ENCODE measurements at places on chromosomes 3 and 15.

DNA sequence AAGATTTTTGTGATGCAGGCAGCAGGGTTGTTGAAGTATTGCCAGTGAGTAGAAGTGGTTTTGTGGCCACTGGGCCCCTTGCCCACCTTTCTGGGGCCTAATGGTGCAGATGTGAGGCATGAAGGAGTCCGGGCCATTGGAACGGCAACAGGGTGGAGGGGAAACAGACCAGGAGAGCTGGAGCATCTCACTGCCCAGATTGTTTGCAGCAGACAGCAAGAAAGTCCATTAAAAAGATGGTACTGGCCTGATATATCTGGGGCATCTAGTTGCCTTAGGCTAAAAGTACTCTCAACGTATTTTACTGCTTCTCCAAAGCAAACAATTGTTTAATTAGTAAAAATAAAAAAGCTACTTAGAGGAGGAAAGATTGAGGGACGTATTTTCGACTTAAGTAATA lies 298.4 kb downstream of the SATB1 start:
- no peak for DNase-seq

GRCh38 chr3:120796976-120797375 lies 54.4 kb downstream of the GTF2E1 start:
- DNase-seq: no peak

GRCh38 chr3:39181408-39182335 lies 10.7 kb downstream of the XIRP1 start:
- DNase-seq: no peak

GRCh38 chr3:59685432-59685831 lies 635.6 kb upstream of the CFAP20DC start:
- no peak for DNase-seq

- no peak for DNase-seq
These were observed 16.7 kb downstream of the CACNA2D3 start for GRCh38 chr3:54138937-54139547.

- DNase-seq: no peak
These were observed 48.2 kb upstream of the SLC9A9 start for GRCh38 chr3:143896486-143896885.

DNA sequence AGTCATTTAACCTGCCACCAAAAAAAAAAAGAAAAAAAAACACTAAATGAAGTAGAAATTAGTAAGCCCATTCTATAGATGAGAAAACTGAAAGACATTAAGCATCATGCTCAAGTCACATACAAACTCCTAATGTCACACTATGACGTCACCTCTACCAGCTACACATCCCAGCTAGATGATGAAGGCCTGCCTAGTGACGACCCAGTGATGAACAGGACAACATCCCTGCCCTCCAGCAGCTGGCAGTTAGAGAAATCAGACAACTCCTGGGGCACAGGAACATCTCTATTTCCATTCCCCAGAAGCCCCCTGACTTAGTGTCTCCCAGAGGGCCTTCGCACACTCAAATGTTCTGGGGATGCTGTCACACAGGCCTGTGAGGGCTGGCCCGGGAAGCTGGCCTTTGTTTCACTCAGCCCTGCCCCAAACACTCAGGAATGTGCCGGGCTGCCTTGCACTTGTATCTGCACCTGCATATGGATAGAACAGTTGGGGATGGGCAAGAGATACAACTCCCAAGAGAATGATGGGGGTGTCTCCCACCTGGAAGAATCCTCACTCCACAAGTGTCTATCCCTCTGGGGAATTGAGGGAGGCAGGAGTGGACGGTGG lies 7.0 kb upstream of the HAPLN3 start:
- DNase-seq: no peak

- no peak for DNase-seq
These were observed 79.1 kb downstream of the SLC49A4 start for GRCh38 chr3:122873741-122874515.

DNA sequence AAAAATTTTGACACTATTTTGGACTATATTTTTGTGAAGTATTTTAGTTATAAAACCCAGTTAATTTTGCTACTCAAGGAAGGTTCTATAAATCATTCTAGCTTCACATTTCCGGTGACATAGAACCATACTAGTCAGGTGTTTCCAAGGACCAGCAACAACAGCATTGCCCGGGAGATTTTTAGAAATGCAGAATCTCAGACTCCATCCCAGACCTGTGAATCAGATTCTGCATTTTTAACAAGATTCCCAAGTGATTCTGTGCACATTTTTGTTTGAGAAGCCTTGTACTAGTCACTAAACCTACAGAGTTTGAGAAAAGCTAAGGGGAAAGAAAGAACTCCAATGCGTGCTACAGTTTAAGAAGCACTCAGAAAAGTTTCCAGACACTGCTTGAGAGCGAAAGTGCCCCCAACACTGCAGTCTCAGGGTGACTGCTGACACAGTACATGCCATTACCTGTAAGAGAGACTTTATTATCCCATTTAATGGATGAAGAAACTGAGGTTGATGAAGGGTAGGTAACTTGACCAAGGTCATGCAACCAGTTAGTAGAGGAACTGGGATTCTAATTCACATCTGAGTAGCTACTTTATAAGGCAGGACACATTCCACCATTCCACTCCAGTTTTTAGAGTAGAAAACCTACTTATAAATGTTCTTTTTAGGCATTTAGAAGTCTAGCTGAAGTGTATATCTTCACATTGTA lies 49.7 kb upstream of the USP3 start:
- no peak for DNase-seq

DNA sequence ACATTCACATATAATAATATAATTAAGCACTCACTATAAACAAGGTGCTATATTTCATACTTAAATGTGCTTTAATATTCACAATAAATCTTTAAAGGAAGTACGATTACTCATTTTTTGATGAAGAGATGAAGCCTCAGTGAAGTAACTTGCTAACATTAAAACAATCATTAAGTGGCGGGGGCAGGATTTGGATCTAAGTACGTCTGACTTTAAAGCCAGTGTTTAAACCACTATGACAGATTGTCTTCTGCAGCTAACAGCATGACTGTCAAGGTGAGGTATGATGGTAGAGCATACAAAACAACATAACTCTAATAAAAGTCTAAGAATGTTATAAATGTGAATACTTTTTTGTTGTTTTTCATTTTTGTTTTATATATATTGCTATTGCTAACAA lies 862.1 kb downstream of the ROBO1 start:
- DNase-seq: no peak

DNA sequence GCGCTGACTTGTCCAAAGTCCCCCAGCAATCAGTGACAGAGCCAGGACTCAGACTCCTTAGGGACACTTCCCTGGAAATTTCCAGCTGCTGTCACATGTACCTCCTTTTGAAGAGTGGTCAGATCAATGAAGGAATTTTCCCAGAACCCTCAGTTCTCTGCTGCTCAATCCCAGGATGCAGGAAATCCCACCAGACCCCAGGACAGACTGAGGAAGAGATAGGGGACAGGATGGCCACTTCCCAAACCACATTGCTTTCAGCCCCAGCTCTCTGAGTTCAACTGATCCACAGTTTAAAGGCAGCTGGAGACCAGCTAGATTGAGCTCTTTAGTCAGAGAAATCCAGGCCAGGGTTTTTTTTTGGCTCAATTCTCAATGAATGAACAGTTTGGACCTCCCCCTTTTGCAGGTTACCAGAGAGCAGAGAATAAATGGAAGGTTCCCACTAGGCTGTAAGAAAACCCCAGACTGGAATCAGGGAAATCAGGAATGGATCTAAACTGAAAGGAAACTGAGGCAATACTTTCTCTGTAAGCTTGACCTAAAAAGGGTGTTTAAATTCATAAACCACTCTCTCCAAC lies 1.5 kb downstream of the CYP1A1 start:
- peak; percentile 86 for DNase-seq

DNA sequence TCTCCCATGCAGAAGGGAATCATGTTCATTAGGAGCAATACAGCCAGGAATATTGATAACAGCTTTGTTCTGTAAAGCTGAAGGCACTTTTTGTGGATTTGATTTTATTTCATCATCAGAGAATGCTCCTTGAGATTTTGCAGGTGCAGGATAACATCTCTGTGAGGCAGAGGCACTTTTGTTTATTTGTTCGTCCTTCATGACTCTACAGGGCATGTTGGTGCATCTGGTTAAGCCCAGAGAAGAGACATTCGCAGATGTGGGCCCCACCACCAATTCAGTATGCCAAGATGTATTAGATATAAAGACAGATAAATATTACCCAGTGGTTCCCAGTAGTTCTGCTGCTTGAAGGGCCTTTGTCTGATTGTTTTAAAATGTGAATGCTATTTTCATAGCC lies 368.1 kb upstream of the SEMA6D start:
- no peak for DNase-seq

GRCh38 chr3:137771401-137772213 lies 7.5 kb downstream of the SOX14 start:
- peak; percentile 29 for DNase-seq

- DNase-seq: no peak
These were observed 98.7 kb downstream of the KCNMB2 start for GRCh38 chr3:178634975-178635374.

DNA sequence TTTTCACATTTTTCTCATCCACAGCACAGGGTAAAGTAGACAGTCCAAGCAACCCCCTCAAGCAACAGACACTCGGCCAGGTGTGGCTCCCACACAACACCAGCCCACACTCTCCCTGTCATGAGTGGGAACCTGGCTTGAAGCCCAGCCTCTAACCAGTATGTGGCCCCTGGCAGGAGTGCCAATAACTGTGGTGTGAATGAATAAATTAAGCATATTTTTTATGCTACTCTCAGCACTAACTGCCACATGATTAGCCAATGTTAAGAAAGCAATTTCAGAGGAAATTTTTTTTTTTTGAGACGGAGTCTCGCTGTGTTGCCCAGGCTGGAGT lies 9.9 kb downstream of the IL17RD start:
- DNase-seq: no peak

DNA sequence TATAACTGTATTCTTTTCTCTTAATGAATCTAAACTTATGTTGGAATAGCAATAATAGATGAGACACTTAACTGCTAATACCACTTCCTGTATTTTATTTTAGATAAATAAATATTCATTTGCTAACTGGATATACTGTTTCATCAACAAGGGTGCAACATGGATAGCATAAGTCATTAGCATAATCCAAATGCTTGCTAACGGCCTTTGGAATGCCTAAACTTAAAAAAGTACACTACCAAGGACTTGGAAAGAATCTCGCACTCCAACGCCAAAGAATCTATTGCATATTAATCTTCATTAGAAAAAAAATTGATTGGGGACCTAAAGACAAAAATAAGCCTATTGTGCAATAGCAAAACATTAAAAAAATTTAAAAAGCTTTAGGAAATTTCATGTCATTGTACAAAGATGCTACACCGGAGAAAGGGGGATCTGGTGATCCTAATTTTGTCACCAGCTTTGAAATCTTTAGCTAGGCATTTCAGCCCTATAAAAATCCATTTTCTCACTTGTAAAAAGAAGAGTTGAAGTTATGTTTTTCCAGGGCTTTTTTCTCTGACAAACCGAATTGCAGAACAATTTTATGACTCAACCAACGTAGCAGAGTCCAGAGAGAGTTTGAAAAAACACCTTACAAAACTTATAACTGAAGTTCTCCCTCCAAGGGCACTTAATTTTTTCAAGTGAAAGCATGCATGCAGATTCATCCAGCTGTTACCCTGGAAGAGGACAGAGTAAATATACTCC lies 4.1 kb downstream of the VGLL3 start:
- DNase-seq: no peak

- no peak for DNase-seq
These were observed 124.7 kb downstream of the RPL22L1 start for GRCh38 chr3:170745211-170745718.

- DNase-seq: no peak
These were observed 17.0 kb downstream of the TM4SF18 start for GRCh38 chr3:149316437-149316836.

- DNase-seq: no peak
These were observed 536 bp downstream of the WDR73 start for GRCh38 chr15:84653584-84653909.

DNA sequence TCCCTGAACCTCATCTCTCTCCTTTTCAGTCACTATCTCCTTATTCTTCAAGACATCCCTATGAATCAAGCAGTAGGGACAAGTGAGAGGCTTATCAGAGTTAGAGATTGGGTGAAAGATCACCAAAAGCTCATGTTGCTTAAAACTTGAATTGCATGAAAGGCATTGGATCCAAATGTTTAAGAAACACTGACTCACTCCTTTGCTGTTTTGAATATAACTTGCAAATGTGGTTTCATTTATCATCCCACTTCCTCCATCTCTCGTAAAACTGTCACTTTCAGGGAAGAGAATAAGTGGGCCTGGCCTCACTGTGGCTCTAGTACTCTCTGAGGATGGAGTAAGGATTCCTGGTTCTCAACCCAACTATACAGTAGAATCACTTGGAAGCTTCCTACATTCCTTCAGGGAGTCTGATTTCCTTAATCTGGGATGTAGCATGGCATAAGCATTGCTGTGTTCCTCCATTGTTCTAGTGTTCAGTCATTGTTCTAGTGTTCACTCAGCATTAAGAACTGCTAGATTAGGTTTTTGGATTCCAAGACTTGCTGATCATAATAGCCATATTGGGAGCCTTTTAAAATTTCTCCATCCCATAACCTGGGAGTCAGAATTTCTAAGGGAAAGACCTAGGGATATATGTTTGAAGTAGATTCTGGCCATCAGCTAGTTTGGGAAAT lies 171.8 kb downstream of the TMEM108 start:
- DNase-seq: peak; percentile 66

- DNase-seq: no peak
These were observed 5.6 kb downstream of the SLC25A38 start for GRCh38 chr3:39388741-39389248.

- DNase-seq: no peak
These were observed 1244.5 kb downstream of the OTOL1 start for GRCh38 chr3:162740941-162741596.

GRCh38 chr3:119240101-119240590 lies 532 bp downstream of the B4GALT4 start:
- DNase-seq: peak; percentile 57

DNA sequence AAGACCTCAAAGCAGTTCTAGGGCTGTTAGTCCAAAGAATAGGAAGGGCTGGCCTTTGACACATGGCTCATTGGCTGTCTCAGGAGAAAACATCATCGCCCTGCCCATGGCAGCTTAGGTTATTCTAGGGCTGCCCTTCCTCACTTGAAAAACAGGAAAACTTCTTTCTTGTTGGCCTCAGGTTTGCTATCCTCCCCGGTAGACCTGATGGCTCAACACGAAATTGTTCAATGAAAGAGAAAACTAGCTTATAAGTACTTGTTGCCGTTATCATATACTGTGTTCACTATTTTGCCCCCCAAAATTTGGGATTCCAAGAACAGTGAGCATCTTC lies 602 bp upstream of the SLTM start:
- DNase-seq: no peak

DNA sequence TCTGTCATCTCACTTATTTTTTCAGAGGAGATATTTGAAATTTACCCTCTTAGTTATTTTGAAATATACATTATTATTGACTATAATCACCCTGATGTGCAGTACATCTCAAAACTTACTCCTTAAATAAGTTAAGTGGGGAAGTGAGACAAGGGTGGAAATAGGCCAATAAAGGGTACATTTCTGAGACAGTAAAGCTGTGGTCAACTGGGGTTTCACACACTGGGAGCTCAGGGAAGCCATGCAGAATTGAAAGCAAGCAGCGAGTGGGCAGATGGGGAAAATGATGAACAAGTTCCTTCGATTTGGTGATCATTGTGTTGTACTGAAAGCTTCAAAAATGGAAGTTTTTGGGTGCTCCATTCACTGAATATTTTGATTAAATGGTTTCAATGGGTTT lies 21.6 kb upstream of the MOBP start:
- DNase-seq: no peak

- DNase-seq: no peak
These were observed 633 bp downstream of the IGSF10 start for GRCh38 chr3:151460228-151460627.
